ENCODE measurements at places on chromosomes 2 and 18. TPM values are rescaled to one million over a fixed set of nuclear protein-coding genes. Genes with fewer than 3 reads are reported as not detected.

The PRSS56 gene
- total RNA-seq: not detected

DNA sequence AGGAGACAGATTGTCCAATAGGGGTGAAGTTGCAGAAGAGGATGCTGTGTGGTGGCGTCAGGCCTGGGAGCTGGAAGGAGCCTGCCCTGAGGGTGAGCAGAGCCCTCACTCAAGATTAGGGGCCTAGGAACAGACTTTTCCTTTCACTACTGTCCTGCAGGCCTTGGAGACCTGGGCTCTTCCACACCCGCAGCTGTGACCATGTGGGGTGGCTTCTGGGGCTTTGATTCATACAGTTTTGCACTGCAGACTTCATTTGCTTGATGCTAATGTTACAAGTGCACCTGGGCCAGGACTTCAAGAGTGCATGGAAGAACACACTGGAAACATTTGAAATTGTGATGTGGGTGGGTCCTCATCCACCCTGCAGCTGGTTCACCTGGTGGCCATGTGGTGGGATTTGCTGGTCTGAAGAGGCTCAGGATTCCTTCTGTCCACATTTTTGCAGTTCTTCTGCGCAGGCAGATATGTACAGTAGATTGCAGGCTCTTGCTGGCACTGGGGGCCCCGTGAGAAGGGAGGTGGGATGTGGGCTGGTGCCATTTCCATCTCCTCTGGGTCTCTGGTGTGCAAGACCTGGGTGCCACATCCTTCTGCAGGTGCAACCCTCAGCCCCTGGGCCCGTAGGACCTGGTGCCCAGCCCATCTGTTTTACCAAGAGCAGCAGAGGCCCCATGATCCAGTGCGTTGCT lies 9.9 kb downstream of the GLI2 start:
- H3K27me3 ChIP-seq: no peaks in the 10 kb centered on the region
- no peak overlapping the region for H3K27ac ChIP-seq
- no peak overlapping the region for H3K4me3 ChIP-seq
- H3K4me1 ChIP-seq: peaks cover 16% of the 10 kb centered on the region
- no peak for DNase-seq
- no peaks in the 10 kb centered on the region for H3K36me3 ChIP-seq

- H3K27ac ChIP-seq: no peak overlapping the region
- no peaks in the 10 kb centered on the region for H3K4me1 ChIP-seq
These were observed 1293.7 kb upstream of the SLC39A10 start for GRCh38 chr2:194363295-194363694.

The SLC23A3 gene
- total RNA-seq: 1.4 TPM
